ENCODE measurements at places on chromosomes 16 and 17.

DNA sequence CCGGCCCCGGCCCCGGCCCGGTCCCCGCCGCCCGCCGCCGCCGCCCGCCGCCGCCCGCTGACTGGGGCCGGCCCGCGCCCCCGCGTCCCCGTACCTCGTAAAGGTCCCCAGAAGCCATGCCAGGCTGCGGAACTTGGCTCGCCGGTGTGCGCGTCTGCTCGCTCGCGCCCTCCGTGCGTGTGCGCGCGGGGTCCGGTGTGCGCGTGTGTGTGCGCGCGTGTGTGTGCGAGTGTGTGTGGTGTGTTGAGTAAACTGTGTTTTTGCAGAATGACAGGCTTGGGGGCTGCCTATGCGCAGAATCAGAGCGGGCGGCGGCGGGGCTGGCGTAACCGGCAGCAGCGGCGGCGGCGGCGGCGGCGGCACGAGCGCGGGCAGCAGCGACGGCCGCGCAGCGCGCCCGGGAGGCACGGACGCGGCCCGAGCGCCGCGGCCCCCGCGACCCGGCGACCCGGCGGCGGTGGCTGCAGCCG is 307 bp downstream of the CDYL2 start:
- DNase-seq: peak; percentile 23

GRCh38 chr17:57810721-57811637 is 38.9 kb downstream of the MRPS23 start:
- DNase-seq: no peak

- no peak for DNase-seq
Measured at GRCh38 chr16:58850678-58851020, 116.5 kb upstream of the GOT2 start.

DNA sequence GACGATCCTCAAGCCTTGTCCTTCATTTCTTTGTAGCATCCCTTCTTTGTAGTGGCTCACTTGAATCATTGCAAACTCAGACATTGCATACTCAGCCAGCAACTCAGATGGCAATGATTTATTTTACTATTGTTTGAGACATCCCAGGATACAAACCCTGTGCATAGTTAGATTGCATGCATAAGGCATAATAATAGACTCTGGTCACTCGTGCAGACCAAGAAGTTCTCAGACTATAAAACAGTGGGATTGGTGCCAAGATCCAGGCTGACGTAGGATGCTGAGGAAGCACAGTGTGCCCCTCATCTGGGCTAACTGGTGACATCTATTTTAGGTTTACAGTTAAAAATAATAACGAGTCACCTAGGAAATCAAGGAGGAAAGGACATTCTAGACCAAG is 142.3 kb downstream of the PMP22 start:
- no peak for DNase-seq

GRCh38 chr17:76793775-76794174 is 55.9 kb downstream of the MFSD11 start:
- DNase-seq: no peak

- DNase-seq: no peak
Measured at GRCh38 chr17:74574489-74575142, 7.3 kb upstream of the CD300H start.

DNA sequence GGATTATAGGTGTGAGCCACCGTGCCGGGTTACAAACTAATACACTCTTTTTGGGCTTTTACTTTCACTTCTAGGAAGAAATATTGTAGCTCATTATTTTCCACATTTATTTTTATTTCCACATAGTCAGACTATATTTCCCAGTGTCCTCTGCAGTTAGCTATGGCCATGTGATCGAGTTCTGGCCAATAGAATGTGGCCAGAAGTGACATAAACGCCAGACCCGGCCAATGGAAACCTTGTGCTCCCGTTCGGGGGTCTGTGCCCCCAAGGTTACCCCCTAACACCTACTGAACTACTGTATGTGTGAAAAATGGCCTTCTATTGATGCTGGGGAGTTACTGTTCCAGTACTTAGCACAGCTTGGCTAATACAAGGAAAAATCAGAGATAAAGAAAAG is 13.2 kb upstream of the RPTOR start:
- DNase-seq: no peak

GRCh38 chr17:59331129-59331928 is at the start of gene YPEL2:
YPEL2 (plus strand) TSS chr17:59331655; CDS start chr17:59353410, 21,755 bp downstream.
- DNase-seq: peak; percentile 91
